Activated T-cell treated with anti-CD3 and anti-CD28 coated beads for 4 hours (primary cell): ENCODE measurements at places on chromosomes 5 and 9.

- DNase-seq, result no peak
These were observed 23.4 kb downstream of the DMRTA1 start for GRCh38 chr9:22469928-22470544.

DNA sequence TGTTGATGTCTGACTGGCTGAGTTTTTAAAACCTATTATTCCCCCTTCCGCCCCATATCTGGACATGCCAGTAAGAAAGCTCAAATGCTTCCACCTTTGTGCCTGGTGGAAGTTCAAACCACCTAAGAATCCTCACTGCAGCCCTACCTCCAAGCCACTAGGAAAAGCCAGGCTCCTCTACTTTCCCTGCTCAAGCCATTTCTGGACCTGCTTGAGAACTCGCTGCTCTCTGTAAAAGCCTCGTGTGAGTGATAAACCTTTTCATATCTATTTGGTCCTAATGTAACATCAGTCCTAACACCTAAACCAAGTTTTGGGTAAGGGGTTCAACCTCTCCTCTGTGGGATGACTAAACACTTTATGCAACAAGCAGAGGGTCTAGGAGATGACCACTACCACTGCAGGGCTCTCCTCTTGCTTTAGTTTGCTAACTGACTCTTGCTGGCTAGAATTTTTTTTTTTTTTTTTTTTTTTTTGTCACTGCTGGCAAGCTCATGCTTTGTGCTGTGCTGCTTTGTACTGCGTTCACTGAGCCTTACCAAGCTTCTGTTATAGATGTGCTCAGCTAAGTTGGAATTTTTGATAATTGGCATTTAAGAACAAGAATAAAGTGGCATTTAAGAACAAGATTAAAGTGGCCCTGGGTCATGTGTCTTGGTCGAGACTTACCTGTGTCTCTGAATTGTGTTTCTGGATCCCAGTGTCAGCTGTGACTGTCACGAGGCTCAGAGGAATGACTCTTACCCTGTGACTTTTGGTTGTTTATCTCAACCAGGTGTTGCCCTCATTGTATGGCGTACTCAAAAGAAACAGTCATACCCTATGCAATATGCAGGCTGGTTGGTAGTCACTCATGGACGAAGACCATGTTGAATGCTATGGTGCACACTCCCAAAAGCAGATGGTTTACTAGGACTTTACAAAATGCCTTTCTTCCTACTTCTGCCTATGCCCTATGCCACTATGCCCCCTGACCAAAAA, 19.5 kb downstream of the TRIM32 start:
- DNase-seq, result no peak

GRCh38 chr9:122827761-122828093, 661 bp downstream of the PDCL start:
- DNase-seq, result no peak

DNA sequence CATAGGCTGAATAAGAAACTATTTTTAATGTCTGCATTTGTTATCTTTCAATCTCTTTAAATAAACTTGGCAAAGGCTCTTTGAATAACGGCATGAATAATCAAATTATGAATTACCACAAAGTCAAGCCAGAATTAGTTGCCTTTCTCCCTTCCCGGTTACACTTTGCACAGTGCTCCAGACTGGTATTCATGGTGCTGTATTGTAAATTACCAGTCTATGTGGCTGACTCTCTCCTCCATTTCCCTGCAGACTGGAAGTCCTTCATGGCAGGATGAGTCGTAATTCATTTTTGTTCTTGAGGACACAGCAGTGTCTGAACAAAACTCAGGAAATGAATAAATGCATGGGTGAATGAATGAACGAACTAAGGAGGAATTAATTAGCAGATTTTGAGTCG, 142.9 kb downstream of the GNA14 start:
- no peak for DNase-seq

- DNase-seq, result no peak
These were observed 286.5 kb downstream of the MAST4 start for GRCh38 chr5:66882606-66883227.

DNA sequence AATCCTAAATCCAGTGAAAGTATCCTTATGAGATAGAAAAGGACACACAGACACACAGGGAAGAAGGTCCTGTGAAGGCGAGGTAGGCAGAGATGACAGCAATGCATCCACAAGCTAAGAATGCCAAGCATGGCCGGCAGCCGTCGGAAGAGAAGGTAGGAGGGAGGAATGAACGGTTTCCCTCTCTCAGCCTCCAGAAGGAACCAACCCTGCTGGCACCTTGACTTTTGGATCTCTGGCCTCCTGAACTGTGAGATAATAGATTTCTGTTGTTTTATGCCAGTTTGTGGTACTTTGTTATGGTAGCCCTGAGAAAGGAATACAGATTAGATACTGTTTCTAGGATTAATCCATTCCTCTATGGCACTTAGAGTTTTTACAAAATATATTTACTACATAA, 76.1 kb upstream of the PANK3 start:
- no peak for DNase-seq

- no peak for DNase-seq
These were observed 233.5 kb downstream of the RFX3 start for GRCh38 chr9:3292311-3292710.

GRCh38 chr5:73515232-73515631, 17.0 kb downstream of the BTF3 start:
- DNase-seq, result no peak
